Type B pancreatic cell (in vitro differentiated cells): ENCODE measurements at places on chromosomes 13 and 19. TPM values are rescaled to one million over a fixed set of nuclear protein-coding genes. Genes with fewer than 3 reads are reported as not detected.

The CALR3 gene
- not detected in 2 replicates for total RNA-seq

- no peak overlapping the region for H3K4me3 ChIP-seq
- DNase-seq = no peak
- H3K4me1 ChIP-seq = peaks cover 29% of the 10 kb centered on the region
Observed at GRCh38 chr19:5042556-5042955, 73.6 kb downstream of the KDM4B start.

- no peaks in the 10 kb centered on the region for H3K4me1 ChIP-seq
- H3K4me3 ChIP-seq = no peak overlapping the region
- no peaks in the 10 kb centered on the region for H3K36me3 ChIP-seq
- H3K27ac ChIP-seq = no peak overlapping the region
- DNase-seq = no peak
- H3K27me3 ChIP-seq = no peaks in the 10 kb centered on the region
Observed at GRCh38 chr13:86922936-86923335, 748.2 kb upstream of the SLITRK5 start.

The NLRP4 gene
- not detected in 2 replicates for total RNA-seq

DNA sequence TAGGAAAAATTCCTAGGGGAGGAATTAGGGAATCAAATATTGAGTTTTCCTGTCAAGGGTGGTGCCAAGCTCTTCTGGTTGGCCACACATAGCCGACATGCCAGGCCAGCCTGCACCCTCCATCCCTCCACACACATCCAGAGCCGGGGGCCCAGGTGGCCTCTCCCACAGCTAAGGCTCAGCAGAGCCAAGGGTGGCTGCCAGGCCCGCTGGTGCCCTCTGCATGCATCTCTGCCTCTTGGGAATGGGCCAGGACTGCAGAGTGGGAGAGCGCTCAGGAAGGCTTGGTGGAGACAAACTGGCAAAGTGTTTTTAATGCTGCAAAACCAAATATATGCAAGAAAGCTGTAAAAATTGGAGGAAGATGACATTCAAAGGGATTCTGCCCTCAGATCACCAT is 42.7 kb upstream of the GAS6 start:
- no peak overlapping the region for H3K27ac ChIP-seq
- no peak overlapping the region for H3K4me3 ChIP-seq
- DNase-seq = peak; percentile 49
- H3K4me1 ChIP-seq = peaks cover 6% of the 10 kb centered on the region

DNA sequence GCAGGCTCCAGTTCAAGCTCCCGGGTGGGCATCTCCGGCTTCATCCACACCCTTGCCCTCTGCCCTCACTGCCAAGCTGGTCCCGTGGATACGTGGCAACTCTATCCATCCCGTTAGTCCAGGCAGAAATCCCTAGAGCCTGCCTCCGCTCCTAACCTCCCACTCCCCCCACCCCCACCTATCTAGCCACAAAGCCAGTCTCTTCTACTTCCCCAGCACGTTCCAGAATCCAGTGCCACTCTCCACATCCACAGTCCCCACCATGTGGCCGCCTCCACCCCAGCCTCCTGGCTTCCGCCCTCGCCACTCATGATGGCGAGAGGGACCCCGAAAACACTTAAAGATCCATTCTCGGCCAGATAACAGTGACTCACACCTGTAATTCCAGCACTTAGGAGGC is 3.8 kb downstream of the YIPF2 start:
- H3K27me3 ChIP-seq = no peaks in the 10 kb centered on the region
- H3K36me3 ChIP-seq = peaks cover 7% of the 10 kb centered on the region
- no peak overlapping the region for H3K4me3 ChIP-seq
- DNase-seq = no peak
- peak overlapping the region; percentile 76 for H3K27ac ChIP-seq
- peaks cover 9% of the 10 kb centered on the region for H3K4me1 ChIP-seq

DNA sequence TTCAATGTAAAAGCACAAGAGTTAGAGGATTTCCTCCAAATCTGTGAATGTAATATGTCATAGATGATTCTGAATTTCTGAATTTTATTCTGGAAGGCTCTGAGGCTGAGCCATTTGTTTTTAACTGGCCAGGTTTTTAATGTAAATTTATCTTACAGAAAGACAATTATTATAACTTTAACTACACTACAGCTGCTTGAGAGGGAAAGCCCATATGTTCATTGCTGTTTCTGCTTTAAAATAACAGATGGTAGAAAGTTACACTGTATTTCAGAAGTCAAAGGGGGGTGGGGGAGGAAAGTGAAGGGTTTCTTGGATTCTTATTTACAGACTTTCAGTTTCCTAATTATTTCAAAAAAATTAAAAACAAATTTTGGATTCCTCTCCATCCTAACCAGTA is 62.8 kb downstream of the DNAJC15 start:
- H3K27ac ChIP-seq = no peak overlapping the region
- H3K4me1 ChIP-seq = peaks cover 27% of the 10 kb centered on the region
- no peaks in the 10 kb centered on the region for H3K27me3 ChIP-seq
- peaks cover 34% of the 10 kb centered on the region for H3K36me3 ChIP-seq
- no peak overlapping the region for H3K4me3 ChIP-seq

DNA sequence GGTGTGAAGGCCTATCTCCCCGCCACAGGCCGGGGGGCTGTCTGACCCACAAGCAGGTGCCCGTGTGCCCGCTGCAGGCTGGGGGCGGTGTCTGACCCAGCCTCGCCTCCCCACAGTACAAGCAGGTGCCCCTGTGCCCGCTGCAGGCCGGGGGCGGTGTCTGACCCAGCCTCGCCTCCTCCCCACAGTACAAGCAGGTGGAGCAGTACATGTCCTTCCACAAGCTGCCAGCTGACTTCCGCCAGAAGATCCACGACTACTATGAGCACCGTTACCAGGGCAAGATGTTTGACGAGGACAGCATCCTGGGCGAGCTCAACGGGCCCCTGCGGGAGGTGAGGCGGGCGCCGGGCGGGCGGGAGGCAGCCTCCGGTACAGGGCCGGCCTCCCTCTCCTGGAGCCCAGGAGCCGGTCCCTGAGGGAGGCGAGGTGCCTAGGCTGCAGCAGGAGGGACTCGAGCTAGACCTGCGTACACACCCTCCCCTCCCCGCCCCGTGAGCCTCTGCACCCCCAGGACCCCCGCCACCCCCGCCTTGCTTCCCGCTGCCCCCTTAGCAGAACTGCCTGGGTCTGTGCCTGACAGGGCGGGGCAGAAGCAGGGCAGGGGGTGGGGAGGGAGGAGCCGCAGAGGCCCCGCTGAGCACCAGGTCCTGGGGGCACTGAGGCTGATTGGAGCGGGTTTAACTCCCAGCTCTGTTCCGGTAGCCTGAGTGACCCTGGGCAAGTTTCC is 20.6 kb downstream of the HCN2 start:
- no peaks in the 10 kb centered on the region for H3K27me3 ChIP-seq
- peaks cover 5% of the 10 kb centered on the region for H3K4me1 ChIP-seq
- DNase-seq = no peak
- H3K36me3 ChIP-seq = peaks cover 7% of the 10 kb centered on the region
- H3K27ac ChIP-seq = no peak overlapping the region

DNA sequence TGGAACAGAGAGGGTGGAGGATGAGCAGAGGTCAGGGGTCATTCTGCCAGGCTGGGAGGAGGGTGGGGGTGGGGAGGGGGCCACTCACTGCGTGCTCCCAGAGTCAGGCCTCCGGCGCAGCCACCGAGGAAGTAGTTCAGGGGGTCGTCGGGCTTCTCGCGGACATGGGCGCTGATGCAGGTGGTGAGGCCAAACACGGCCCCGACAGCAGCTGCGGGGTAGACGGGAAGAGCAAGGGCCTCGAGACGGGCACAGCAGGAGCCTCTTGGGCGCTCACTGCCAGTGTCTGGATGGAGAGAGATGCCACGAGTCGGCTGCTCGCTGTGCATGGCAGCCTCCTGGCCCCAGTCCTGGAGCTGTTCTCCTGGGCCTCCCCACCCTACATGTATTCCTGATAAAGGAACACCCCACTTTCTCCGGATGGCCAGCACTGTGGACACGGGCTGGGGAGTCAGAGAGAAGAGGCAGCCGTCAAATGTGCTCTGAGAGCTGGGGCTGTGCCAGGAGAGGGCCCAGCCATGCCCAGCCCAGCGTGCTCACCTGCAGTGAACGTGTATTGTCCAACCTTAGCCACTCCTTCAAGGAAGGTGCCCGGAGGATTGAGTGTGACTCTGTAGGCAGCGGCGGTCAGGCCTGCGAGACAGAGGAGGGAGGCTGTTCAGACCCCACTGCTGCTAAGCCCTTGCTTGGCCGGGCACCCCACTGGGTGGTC is 7.1 kb downstream of the NDUFA11 start:
- no peak overlapping the region for H3K4me3 ChIP-seq
- DNase-seq = no peak
- peaks cover 10% of the 10 kb centered on the region for H3K36me3 ChIP-seq

- peaks cover 26% of the 10 kb centered on the region for H3K4me1 ChIP-seq
- peak overlapping the region; percentile 88 for H3K4me3 ChIP-seq
- no peaks in the 10 kb centered on the region for H3K27me3 ChIP-seq
- peak overlapping the region; percentile 71 for H3K27ac ChIP-seq
- DNase-seq = no peak
Observed at GRCh38 chr13:27172495-27172842, 858 bp upstream of the USP12 start.

GRCh38 chr19:5251096-5252065 is 89.2 kb downstream of the PTPRS start:
- H3K27me3 ChIP-seq = no peaks in the 10 kb centered on the region
- no peak for DNase-seq
- H3K27ac ChIP-seq = no peak overlapping the region
- peaks cover 39% of the 10 kb centered on the region for H3K36me3 ChIP-seq
- no peak overlapping the region for H3K4me3 ChIP-seq
- H3K4me1 ChIP-seq = no peaks in the 10 kb centered on the region

DNA sequence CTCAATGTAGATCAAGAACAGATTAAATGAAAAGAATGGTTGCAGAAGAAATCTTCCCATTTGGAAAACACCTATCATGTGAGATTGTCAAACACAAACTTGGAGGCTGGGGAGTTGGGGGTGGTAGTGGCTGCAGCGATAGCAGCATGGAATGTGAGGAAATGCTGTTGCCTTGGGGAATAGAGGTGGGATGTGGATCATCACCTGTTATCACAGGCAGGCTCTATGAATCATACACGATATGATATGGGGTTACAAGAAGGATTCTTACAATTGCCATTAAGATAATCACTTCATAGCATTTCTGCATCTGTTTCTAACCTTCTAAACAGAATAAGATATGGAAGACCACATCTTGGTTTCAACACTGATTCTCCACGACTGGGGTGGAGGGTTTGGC is 88.7 kb downstream of the RNASEH2B start:
- no peak overlapping the region for H3K4me3 ChIP-seq
- peaks cover 55% of the 10 kb centered on the region for H3K4me1 ChIP-seq
- no peaks in the 10 kb centered on the region for H3K36me3 ChIP-seq
- DNase-seq = no peak
- no peak overlapping the region for H3K27ac ChIP-seq

DNA sequence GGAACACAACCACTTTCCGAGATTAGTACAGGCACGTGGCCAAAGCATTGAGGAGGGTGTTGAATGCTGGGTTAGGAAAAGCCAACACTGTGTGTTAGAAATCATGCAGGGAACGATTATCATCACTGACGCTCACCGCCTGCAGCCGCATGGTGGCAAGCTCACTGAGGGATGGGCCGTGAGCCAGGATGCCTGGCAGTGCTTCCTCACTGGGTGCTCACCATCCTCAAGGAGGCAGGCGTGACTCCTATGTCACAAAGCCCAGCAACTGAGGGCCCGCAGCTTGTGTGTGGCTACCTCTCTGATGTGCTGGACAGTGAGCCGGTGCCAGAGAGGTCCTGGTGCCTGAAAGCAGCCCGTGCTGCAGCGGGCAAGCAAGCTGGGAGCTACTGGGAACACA is 30.4 kb upstream of the TIMM44 start:
- H3K36me3 ChIP-seq = peaks cover 8% of the 10 kb centered on the region
- no peak overlapping the region for H3K27ac ChIP-seq
- H3K4me3 ChIP-seq = no peak overlapping the region
- no peak for DNase-seq
- no peaks in the 10 kb centered on the region for H3K27me3 ChIP-seq

DNA sequence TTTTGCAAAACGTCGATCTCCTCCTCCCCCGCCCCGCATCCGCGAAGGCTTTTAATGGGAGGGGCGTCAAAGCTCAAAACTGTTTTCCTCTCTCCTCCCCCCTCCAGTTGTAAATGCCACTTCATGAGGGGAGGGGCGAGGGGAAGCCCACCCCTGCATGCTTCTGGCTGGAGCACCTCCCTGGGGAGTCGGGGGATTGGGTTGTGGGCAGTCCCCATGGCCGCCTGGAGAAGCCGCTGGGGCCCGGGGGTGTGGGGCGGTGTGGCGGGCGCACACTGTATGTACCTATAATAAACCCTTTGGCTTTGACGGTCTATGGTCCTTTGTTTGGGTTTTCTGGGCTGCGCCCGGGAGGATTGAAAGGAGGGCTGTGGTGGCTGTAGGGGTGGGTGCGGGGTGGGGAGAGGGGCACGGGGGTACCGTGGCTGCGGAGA is 505 bp upstream of the SHKBP1 start:
- no peaks in the 10 kb centered on the region for H3K27me3 ChIP-seq
- H3K36me3 ChIP-seq = no peaks in the 10 kb centered on the region
- H3K4me1 ChIP-seq = no peaks in the 10 kb centered on the region
- H3K4me3 ChIP-seq = peak overlapping the region; percentile 90
- DNase-seq = no peak

DNA sequence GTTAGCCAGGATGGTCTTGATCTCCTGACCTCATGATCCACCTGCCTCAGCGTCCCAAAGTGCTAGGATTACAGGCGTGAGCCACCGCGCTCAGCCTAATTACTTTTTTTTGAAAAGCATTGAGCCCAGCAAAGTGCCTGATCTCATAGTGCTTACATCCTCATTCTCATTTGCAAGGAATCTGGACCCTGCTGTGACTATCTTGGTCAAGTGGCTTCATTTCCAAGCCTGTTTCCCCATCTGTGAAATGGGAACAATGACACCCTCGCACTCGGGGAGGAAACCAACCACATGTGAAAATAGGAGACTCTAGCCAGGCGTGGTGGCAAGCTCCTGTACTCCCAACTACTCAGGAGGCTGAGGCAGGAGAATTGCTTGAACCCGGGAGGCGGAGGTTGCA is 1.6 kb upstream of the PLEKHA4 start:
- no peak overlapping the region for H3K27ac ChIP-seq
- DNase-seq = no peak
- H3K36me3 ChIP-seq = peaks cover 19% of the 10 kb centered on the region
- peaks cover 49% of the 10 kb centered on the region for H3K4me1 ChIP-seq
